ENCODE measurements at places on chromosomes 7 and 10. TPM values are rescaled to one million over a fixed set of nuclear protein-coding genes. Genes with fewer than 3 reads are reported as not detected.

DNA sequence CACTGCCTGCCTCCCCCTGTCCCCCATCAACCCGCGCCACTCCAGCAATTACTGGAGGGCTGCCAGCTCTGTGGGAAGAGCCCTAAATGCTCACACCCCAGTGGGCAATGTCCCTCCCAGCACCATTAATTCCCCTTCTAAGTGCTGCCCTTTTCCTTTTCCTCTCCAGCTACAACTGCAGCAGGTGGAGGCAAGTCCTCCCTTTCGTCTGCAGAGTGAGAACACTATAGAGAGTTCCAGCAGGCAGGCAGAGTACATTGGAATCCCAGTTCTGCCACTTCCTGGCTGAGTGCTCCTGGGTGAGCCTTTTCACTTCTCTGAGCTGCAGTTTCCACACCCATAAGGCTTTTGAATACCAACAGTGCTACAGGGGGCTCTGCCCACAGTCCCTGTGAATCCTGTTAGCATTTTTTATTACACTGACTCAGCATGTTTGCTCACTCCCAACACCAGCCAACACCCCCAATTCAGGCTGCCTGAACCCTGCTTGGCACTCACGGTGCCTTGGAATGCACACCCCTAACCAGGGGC lies 447.0 kb downstream of the GRID1 start:
- no peak for DNase-seq

DNA sequence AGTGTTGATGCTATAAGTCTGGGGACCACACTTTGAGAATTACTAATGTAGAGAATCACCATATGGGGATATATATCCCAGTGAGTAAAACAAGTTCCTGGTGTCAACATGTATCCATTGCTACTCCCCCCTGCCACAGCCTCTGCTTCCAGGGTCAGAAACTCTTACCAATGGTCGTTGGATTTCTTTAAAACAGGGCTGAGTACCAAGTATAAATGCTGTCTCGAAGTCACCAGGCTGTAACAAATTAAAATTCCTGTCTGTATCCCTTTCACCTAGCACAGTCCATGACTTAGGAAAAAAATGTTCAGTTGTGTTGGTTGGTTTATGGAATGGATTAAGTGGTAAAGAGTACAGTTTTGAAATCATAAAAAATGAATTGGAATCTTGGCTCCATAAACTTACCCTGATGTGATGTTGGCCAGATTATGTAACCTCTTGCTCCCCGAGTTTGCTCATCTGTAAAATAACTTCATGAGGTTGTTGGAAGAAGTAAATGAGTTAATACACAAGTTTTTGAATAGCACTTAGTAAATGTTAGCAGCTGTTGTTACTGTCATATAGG lies 364.0 kb upstream of the LRGUK start:
- no peak for DNase-seq

DNA sequence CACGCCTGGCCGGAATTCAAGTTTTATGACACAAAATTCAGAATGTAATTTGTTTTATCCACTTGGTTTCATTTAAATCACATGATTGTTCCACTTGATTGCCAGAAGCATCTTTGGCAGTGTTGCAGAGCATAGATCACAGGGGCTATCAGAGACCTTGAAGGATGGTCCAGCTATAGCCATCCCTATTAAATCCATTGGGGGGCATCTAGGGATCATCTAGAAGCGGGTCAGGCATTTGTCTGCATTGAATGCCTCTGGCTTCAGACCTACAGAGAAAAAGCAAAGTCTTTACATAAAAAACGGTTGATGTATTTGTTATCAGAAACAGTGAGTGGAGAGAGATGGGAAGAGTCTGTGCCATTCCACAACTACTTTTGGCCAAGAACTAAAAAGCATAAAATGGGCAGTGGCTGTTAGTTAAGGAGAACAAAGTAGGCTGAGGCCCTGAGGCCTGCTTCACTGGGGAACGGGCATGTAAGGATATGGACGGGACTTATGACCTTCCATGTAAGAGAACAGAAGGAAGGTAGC lies 146.3 kb downstream of the NXPH1 start:
- no peak for DNase-seq

Gene KCNMA1
- total RNA-seq: 4.1 TPM

Gene SFR1
- total RNA-seq: 6.5 TPM

Measured in left cardiac atrium (tissue), 4 donors.